AG04449 (cell line): ENCODE measurements at places on chromosomes 2 and 18.

- no peak for DNase-seq
Measured at GRCh38 chr2:123077101-123077500, 948.0 kb upstream of the CNTNAP5 start.

DNA sequence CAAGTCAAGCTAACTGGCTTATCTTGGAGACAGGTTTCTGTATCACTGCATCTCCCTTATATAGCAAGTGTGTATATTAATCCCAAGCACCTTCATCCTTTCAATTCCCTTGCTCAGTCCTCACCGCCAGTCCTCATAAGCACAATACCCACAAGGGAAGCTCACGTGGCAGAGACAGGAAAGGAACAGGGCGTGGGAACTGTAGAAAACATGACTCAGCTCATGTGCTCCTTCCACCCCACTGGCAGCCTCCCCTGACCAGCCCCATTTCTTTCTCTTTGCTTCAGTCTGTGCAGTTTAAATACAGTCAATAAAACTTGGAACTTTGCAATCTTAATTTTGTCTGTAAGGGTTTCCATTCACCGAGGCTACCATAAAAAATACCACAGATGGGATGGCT lies 36.5 kb upstream of the CDH19 start:
- DNase-seq: no peak

DNA sequence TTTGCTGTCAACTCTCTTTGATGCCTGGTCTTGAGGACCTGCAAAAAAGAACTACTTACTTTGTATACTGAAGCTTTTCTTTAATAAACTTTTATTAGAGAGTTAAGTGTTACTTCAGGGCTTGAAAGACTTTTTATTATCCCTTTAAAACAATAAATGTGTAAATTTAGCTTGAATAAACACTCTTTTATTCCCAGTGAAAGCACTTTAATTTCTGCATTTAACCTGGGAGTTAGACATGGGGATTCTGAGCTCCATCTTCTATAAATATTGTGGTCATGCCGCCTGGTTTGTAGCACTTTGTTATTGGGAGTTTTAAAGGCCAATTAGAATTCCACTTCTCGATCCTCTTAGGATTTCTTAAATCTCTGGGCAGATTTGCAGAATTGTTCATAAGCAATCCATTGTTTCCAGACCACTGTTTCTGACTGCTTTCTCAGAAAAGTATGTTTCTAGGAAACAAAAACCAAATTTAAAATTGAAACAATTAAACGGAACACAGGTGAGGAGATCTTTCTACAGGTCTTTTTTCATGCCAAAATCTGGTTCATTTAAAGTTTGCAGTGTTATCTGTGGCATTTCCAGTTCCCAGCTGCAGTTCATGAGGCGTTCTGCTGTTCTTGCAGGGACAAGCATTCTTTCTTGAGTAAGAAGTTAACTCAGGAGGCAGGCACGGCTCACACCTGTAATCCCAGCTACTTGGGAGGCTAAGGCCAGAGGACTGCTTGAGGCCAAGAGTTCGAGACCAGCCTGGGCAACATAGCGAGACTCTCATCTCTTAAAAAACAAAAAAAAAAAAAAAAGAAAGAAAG lies 18.1 kb upstream of the E2F6 start:
- no peak for DNase-seq

DNA sequence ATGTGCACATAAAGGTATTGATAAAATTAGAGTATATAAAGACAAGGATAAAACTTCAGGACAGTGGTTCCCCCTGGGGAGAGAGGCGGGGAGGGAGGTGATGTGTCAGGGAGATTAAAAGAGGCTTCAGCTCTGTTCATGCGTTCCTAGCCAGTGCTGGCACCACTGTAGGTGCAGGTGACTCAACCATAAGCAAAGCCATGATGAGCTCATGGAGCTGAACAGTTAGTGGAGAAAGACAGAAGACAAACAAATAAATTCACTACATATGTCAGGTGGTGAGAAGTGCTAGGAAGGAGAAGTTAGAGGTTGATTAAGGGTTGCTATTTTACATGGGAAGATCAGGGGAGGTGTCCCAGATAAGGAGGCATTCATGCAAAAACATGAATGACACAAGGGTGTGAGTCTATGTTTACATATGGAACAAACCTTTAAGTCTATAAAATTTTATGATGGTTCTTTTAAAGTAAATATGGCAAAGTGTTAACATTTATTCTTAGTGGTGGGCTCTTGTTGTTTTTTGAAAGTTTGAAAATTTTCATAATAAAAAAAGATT lies 136.0 kb downstream of the ANKRD44 start:
- DNase-seq: no peak
